ENCODE measurements at places on chromosomes 2 and 18.

DNA sequence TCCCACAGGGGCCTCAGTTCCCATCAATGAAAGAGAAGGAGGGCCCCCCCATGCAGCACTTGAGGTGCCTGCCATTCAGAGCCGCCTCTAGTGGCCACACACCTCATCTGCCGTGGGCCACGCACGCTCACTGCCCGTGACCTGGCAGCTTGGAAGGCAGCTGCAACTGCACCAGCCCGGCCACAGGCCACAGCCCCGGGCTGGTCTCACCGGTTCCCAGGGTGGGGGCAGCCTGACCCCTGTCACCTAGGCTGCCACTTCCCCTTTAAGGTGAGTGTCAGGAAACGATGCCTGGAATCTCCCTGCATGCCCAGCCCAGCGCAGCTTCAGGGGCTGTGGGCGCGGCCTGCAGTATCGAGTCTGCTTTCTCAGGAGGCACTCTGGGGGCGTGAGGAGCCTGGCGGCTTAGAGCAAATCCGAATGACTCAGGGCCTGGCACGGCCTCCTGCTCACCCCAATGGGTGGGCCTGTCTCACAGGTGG lies 2.6 kb downstream of the MAB21L4 start:
- no peak for DNase-seq

DNA sequence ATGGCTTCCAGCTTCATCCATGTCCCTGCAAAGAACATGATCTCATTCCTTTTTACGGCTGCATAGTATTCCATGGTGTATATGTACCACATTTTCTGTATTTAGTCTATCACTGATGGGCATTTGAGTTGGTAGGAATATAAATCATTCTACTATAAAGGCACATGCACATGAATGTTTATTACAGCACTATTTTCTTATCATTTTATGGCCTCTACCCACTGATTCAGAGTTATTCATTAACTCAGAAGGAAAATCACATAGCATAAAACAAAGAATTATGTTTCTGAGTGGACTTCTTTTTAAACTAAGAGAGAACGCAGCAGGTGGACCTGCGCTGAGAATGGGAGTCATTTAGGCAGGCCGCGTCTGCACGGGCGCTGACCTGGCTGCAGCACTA lies 619.6 kb downstream of the FBXO15 start:
- DNase-seq, result no peak

DNA sequence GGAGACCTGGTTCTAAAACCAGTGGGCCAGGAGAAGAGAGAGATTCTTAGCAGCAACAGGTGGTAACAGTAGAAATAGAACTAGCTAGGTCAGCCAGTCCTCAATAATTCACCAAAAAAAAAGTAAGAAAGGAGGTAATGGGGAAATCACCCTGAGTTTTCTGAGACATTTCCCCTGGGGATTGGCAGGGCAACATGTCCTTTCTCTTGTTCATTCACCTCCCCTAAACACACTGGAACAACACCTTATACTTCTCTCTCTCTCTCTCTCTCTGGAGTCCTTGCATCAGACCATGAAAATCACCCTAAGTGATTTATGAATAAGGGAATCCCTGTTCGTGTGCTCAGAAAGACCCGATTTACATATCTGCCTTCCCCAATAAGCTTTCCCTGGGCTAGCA lies 64.8 kb downstream of the COX7A2L start:
- DNase-seq, result no peak

DNA sequence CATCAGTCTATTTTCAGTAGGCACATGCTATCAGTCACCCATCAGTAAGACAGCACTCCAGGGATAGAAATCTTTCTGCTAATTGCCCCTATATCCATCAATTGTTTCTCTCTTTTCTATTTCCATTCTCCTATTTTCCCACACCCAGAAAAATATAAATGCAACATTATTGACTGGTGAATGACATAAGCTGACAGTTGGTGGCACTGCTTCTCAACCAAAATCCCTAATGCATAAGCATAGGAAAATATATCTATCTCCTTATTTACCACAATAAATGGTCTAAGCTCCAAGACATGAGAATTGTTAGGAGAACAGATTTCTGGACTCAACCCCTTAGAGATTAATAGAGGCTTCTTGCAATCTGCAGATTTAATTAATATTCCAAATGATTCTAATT lies 64.0 kb upstream of the REG3A start:
- DNase-seq, result no peak

GRCh38 chr2:24454294-24454693 lies 36.8 kb upstream of the NCOA1 start:
- no peak for DNase-seq

GRCh38 chr18:63143330-63143771 lies 176.2 kb downstream of the BCL2 start:
- no peak for DNase-seq

DNA sequence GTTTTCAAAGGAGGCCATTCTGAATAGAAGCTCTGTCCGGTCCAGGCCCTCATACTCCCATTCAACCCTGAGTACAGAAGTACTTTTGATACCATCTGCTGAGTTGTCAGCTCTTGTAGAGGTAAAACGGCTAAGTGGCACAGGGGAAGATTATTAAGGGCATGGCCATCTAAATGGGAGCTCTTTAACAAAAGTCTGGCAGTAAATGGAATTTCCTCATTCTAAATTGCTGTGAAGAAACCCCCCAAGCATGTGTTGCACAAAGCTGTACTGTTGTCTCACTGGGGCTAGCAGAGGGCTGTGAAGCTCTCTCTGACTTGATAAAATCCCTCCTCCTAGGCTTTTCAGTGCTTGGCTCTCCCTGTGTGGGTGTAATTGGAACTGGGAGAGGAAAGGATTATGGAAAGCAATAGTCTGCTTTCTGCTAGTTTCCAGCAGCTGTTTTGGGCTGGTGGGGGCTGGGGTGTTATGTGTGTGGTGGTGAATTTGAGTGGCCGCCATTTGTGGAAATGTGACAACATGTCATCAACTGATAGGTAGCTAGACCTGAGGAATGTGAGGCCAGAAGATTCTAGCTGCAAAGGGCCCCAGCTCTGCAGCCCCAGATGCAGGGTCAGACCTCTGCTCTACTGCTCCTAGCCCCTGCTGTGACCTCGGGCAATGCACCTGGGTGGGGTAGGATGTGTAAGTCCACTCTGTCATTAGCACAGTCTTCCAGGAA lies 65.1 kb downstream of the MAP4K4 start:
- DNase-seq, result no peak

Data from GM04503 (cell line).